T-helper 17 cell (primary cell): ENCODE measurements at places on chromosomes 4 and X. TPM values are rescaled to one million over a fixed set of nuclear protein-coding genes. Genes with fewer than 3 reads are reported as not detected.

DNA sequence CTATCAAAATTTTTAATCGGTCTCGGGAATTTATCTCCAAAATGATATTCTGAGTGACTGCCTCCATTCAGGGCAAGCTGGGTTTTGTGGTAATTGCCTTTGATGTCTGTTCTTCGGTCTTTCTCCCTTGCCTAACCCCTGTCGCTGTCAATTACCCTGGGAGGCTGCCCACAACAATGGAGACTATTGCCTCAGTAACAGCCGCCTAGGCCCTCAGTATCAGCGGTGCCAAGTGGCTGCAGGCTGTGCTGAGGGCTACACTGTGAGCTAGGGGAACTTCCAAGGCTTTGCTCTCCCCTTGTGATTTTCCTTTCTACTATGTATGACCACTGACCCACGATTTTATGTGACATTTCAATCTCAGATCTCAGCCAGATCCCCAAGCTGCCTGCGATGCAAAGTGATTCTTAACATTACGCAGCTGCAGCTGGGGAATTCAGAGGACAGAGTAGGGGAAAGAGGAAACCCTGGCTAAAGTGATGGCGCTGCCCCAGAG lies 36.3 kb upstream of the REST start:
- no peak for DNase-seq

DNA sequence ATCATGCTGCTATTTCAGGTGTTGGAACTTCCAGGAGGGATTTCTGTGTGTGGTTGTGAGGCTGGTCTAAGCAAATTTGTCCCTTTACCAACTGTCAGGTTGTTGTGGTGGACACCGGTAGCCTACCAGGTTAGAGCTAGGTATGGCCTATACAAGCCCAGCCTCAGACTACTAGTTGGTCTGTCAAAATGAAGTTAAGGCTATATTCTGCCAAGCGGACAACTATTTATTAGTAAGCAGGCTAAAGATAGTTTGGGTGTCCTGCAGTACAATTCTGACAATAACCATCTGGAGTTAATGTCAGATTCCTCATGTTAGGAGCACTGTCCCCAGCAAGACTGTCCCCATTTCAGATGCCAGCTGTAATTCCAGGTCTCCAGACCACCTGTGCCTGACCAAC lies 13.9 kb upstream of the ENPP6 start:
- no peak for DNase-seq

The SH3D19 gene
- total RNA-seq, result not detected

- DNase-seq, result no peak
Measured at GRCh38 chr4:37687194-37687562, 1.0 kb upstream of the RELL1 start.

DNA sequence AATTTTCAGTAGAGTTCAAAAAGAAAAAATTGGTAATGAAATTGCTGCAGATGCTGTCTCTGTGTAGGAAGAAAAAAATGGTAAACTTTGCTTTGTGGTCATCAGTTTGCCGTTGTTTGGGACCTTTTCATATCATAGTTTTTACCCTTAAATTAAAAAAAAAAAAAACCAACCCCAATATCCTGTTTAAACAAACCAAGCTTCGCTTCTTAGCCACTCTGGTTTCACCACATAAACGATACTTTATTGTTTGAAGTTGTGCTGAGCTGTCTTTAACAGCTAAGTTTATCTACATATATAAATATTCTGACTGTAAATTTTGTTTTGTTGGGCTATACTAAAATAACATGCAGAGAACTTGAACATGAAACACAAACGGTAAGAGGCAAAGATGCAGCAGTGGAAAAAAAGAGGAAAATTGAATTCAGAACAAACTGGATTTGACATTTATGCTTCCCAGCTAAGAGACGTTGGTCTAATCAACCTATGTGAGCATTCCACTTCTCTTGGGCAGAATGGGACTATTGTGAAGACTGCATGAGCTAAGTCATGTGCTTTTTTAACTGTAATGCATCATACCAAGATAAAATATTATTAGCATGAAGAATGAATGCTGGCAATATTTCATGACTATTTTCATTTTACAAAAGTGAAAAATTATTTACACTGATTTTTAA lies 15.7 kb upstream of the H2AZ1 start:
- no peak for DNase-seq

DNA sequence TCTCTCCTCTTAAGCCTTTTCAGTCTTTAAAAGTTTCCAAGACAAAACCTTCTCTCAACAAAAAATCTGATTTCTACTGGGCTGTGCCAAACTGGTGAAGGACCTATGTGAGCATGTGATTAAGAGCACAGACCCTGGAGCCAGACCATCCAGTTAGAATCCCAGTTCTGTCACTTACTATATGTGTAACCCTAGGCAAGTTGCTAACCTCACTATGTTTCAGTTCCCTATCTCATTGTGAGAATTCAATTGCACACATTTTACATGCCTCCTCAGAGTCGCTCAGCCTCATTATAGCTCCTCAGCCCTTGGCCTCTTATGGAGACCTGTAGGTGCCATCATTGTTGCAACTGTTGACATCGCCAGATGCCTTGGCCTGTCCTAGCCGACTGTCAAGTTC lies 54.1 kb upstream of the VEGFD start:
- DNase-seq, result no peak

DNA sequence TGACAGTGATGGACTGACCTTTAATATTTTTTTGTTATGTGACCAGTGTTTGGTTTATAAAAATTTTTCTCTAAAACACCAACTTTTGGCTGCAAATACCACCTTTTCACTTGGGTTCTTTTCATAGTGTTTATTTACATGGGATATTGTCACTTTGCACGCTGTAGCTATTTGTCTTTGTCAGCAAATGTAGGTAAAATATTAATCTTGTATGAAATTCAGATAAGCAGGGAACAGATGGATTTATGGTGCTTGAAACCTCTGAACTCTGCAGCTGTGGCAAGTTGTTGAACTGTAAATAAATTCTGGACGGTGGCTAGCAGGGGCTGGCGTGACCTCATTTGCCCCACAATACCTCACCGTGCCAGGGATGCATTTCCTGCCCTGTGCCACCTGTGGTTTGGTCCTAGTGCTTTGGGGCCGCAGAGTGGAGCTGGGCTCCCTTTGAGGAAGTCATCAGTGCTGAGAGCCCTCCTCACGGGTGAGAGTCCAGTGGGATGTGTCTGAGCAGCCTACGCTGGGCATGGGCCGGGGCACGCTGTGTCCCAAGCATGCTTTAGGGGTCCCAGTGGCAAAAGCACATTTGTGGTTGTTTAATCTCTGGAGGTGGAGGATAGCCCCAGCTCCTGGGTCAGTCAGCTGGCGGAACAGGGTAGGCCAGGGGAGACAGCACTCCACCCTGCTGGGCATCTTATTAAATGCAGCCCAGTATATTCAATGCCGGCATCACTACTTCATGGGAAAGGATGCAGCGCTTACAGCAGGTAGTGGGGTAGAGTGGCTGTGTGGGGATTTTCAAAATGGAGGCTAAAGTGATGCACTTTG lies 108.6 kb downstream of the TBL1X start:
- DNase-seq, result no peak

- no peak for DNase-seq
Measured at GRCh38 chr4:120682981-120683380, 239.5 kb downstream of the PRDM5 start.

- DNase-seq, result no peak
Measured at GRCh38 chr4:177687117-177687516, 244.9 kb upstream of the AGA start.

GRCh38 chr4:27272217-27272616 lies 411.6 kb downstream of the STIM2 start:
- no peak for DNase-seq

DNA sequence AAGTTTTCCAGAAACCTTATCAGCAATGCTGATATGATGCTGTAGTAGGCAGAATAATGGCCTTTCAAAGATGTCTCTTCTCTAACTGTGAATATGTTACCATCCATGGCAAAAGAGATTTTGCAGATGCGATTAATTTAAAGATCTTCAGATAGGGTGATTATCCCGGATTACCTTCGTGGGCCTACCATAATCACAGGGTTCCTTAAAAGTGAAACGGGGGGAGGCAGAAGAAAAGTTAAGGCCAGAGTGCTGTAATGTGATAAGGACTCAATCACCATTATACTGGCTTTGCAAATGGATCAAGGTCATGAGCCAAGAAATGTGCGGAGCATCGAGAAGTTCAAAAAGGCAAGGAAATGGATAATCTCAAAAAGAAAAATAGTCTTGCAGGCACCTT lies 459.6 kb downstream of the CCSER1 start:
- DNase-seq, result no peak

- no peak for DNase-seq
Measured at GRCh38 chr4:183816077-183816476, 89.0 kb upstream of the STOX2 start.

- DNase-seq, result no peak
Measured at GRCh38 chrX:51837921-51838320, 55.5 kb upstream of the MAGED1 start.

- DNase-seq, result no peak
Measured at GRCh38 chrX:45849261-45849862, 648.7 kb upstream of the DIPK2B start.

DNA sequence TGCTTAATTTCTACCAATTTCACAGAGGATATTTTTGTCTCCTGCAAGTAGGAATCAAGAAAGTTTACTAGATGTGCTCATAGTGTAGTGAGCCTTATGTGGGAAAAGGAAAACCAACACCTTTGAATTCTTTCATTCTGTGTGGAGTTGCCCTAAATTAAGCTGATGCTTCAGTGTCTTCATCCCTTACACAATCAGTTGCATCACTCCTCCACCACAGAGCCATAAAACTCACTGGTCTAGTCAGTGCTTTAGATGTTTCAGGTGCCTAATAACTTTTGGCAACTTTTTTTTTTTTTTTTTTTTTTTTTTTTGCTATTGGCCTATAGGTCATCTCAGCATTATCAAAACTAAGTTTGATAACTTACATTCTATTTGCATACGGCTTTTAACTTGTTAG lies 41.5 kb downstream of the HHIP start:
- no peak for DNase-seq

DNA sequence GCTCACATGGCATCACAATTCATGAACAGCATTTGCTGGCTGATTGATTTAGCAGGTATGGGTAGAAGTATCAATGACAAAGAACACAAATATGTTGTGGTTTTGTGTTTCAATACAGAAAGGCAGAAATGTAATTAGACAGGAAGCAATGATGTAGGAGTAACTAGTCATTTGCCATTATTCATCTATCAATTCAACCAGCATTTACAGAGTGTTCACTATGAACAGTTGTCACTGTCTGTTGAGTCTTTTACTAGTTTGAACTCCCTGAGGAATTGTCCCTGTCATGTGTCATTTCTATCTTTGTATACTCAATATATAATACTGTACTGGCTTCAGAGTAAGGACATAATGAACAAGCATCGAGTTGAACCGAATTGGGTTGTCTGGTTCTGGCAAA lies 51.5 kb upstream of the ARHGAP24 start:
- DNase-seq, result no peak

- no peak for DNase-seq
Measured at GRCh38 chrX:110132450-110133114, 129.7 kb downstream of the TMEM164 start.

DNA sequence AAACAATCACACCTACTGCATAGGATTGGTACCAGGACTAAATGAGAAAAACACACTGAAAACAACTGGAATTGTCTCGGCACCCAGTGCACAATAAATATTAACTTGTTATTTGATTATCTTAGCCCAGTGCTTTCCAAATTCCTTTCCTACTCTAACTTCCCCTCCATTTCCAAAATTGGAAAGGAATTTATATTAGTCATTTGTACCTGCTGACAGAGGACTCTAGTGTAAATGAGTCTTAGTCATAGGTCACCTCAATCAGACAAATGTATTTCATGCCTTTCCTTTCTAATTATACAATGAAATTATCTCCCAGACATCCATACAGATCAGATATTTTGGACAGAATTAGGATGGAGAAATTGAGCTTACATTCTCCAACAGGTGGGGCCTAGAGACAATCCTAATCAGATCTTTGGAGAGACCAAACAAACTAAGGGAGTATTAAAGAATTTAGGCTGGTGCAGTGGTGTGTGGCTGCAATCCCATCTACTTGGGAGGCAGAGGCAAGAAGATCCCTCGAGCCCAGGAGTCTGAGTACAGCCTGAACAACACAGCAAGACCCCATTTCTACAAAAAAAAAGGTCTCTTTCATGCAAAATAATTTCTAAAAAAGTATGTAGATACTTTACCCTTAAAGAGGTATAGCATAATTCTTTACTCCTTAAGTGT lies 10.1 kb downstream of the SH3D19 start:
- DNase-seq, result no peak

The FAM9C gene
- total RNA-seq, result not detected

GRCh38 chr4:128349921-128350320 lies 62.3 kb upstream of the PGRMC2 start:
- DNase-seq, result no peak

The SSX2 gene
- not detected for total RNA-seq

The HSD17B13 gene
- total RNA-seq, result 0.20 TPM

DNA sequence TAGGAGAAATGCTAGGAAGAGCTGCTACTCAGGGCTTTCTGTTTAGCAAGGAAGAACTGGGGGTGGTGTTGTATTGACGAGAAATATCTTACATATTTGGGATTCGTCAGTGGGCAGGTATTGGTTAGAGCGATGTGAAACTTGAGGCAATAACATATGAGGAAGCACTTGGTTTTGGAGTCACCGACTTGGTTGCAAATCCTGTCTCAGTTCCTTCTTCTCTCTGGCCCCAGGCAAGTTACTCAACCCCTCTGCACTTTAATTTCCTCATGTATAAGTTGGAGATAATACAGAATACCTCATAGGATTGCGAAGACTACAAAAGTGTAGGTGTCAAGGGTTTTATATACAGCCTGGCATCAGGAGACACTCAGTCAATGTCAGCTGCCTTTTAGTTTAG lies 34.1 kb downstream of the GPAT3 start:
- DNase-seq, result no peak

DNA sequence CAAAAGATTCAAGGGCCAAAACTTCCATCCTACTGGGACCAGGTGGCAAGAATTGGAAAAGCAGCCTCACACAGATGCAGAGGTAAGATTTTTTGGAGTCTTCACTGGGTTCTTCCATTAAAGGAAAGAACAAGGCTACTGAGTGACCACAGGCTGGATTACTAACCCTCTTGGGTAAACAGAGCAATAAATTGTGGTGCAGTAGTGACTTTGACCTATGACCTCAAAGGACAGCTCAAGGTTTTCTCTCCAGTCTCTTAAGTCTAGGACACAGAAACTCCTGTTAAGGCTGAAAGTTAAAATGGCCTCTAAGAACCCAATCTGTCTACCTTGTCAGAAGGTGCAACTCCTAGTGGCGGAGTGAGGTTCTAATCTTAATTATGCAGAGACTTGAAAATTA lies 464.9 kb downstream of the SMARCA1 start:
- DNase-seq, result no peak

The LANCL3 gene
- 3.9 TPM for total RNA-seq
